ENCODE measurements at places on chromosomes 5 and 9.

- DNase-seq = no peak
These were observed 91.2 kb downstream of the RFK start for GRCh38 chr9:76302947-76303550.

GRCh38 chr5:90153031-90153430 lies 256.5 kb downstream of the CETN3 start:
- DNase-seq = no peak

- DNase-seq = no peak
These were observed 150.8 kb downstream of the SLIT3 start for GRCh38 chr5:169150108-169150507.

GRCh38 chr5:87872986-87873385 lies 395.7 kb downstream of the TMEM161B start:
- peak; percentile 43 for DNase-seq

- DNase-seq = no peak
These were observed 110.9 kb downstream of the GRIA1 start for GRCh38 chr5:153601377-153601776.

GRCh38 chr9:109098171-109098959 lies 21.4 kb downstream of the TMEM245 start:
- DNase-seq = no peak

- no peak for DNase-seq
These were observed 127.1 kb downstream of the DAB2IP start for GRCh38 chr9:121778252-121779225.

DNA sequence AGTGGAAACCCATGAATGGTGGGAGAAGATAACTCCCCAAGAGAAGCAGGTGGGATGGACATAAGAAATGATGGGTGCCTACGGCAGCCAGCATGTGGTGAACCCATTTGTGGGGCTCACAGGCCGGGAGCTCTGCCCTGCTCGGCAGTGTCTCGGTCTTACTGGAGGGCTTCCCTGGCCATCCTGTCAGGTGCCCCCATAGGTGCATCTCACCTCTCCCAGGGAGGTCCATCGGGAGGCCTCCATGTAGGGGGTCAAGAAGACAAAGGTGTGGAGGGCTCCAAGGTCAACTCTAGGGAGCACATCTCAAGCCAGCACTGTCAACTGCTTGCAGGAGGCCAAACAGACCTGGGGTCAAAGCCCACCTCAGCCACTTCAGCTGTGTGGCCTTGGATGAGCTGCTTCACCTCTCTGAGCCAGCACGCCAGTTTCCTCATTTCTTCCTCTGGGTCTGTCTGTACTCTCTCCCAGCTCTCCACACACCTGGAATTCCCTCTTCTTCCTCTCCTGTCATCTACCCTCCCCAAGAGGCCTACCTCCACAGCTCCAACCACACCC lies 10.5 kb upstream of the ADGRD2 start:
- no peak for DNase-seq

GRCh38 chr5:160507221-160507721 lies 85.6 kb downstream of the PTTG1 start:
- no peak for DNase-seq

DNA sequence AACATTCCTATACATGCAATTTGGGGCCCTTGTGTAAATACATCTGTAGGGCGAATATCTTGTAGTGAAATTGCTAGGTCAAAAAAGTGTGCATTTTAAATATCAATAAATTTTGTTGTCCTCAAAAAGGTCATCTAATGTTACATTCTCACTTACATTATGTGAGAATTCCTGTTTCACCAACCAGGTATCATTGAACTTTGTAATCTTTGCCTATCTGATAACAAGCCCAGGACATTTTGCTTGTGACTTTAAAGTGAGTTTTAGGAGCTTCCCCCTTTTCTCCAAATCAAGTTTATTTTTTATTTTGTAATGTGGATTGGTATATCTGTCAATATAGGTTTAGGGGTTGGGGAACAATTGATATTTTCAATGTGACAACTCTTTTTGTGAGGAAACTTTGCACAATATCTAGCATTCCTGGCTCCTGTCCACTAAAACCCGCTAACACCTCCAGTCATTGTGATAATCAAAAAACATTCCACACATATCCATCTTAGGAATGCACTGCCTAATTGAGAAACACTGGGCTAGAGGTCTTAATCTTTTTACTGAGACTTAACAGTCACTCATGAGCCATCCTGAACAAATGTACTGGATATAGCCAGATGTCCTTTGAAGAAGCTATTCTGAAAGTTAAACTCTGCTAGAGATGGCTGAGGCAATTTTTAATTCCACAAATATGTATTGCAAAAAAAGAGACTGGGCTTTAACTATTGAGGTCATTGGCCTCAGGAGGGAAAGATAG lies 72.5 kb upstream of the SLC1A1 start:
- no peak for DNase-seq

DNA sequence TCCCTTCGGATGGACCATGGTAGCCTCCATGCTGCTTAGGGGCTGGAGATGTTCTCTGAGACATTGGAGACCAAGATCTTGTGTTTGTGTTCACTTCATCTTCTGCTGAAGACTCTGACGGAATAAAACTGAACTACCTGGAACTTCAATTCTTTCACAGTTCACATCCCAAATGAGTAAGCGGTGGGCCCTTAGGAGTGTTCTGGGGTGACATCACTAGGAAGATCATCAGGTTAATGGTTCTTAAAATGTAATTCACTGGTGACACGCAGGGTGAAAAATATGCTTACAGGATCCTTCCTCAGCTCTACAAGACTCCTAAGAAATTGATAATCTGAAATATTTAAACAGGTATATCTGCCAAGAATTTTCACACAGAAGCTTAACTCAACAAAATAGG lies 561.5 kb downstream of the SEMA5A start:
- no peak for DNase-seq

GRCh38 chr5:124952079-124952478 lies 205.6 kb upstream of the ZNF608 start:
- no peak for DNase-seq

GRCh38 chr9:79583952-79584654 lies 12.3 kb downstream of the TLE4 start:
- DNase-seq = no peak

GRCh38 chr5:112228667-112229066 lies 190.4 kb downstream of the EPB41L4A start:
- DNase-seq = no peak

- DNase-seq = no peak
These were observed 71.8 kb upstream of the TNFAIP8 start for GRCh38 chr5:119284031-119284430.

GRCh38 chr5:34583167-34583566 lies 73.0 kb upstream of the RAI14 start:
- no peak for DNase-seq

DNA sequence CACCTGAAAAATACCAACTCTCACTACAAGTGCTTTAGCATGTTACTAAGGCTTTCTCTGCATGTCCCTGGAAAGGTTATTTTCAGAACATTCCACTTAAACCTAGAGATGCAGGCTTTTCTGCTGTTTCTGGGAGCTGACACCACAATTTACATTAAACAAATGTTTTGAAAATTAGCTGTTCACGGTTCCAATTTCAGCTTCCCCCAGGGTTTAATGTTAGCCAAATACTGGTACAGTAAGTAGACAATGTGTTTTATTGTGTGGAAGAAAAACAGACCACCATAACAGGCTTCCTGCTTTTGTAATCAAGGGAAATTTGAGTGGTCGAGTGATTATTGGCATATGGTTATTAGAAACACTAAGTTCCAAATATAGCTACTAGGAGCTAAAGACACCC lies 32.0 kb downstream of the MACROH2A1 start:
- no peak for DNase-seq

- DNase-seq = no peak
These were observed 57.4 kb downstream of the NRG2 start for GRCh38 chr5:139985733-139986132.

DNA sequence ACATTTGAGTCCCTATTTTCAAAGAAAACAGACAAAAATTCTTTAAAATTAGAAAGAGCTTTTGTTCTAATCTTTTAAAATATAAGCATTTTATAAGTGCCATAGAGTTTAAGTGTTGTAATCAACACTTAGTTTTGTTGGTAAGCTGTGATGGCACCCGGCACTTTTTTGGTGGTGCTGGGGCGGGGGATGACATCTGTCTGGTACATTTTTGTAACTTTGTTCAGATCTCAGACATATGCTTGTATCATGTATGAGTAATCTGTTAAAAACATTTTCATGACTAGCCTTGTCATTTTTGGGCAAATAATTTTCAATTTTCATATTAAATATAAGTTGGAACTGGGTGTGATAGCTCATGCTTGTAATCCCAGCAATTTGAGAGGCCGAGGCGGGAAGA lies 51.7 kb downstream of the UBAP1 start:
- no peak for DNase-seq

- DNase-seq = no peak
These were observed 1.2 kb downstream of the DAPK1 start for GRCh38 chr9:87498811-87499360.

DNA sequence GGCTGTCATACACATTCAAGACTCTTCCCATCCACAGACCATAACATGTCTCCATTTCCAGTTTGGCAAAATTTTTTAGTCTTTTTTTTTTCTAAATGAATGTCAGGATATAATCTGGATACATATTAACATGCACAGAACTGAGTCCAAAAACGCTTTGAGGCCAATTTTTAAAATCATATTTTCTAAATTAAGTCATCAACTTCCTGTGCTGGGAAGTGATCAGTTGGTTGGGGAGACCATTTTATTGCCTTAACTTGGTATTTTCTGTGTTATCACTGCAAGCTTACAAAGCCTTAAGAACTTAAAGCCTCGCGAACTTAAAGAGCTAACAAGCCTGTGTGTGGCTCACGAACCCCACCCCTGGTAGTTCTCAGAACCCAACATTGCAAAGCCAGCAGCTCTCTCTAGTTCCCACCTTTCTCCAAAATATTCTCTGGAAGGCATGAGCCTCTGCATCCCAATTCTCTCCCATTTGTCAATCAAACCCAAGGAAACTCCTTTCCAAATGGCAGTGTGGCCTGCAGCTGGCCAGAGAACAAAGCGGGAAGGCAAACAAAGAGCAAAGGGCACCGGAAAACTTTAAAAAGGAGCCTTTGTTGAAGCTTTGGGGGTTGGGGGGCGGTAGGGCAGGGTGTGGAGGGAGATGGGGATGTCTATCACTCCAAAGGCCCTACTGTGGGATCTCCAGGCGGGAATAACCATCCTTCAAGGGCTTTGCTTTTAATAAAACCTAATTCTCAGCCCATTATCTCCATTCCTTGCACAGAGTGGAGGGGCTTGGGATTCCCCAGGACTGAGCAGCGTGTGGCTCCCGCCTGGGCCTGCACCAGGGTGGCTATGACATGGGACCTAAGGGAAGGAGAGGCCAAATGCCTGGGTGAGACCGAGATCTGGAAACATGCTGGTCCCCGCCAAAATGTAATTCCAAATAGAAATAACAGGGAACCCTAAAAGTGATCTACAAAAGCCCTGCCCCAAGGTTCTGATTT lies 65.0 kb downstream of the ROR2 start:
- DNase-seq = no peak

- DNase-seq = no peak
These were observed 22.5 kb upstream of the RAD23B start for GRCh38 chr9:107260437-107261081.

- DNase-seq = no peak
These were observed 304.4 kb upstream of the KIF2A start for GRCh38 chr5:62001640-62002039.

DNA sequence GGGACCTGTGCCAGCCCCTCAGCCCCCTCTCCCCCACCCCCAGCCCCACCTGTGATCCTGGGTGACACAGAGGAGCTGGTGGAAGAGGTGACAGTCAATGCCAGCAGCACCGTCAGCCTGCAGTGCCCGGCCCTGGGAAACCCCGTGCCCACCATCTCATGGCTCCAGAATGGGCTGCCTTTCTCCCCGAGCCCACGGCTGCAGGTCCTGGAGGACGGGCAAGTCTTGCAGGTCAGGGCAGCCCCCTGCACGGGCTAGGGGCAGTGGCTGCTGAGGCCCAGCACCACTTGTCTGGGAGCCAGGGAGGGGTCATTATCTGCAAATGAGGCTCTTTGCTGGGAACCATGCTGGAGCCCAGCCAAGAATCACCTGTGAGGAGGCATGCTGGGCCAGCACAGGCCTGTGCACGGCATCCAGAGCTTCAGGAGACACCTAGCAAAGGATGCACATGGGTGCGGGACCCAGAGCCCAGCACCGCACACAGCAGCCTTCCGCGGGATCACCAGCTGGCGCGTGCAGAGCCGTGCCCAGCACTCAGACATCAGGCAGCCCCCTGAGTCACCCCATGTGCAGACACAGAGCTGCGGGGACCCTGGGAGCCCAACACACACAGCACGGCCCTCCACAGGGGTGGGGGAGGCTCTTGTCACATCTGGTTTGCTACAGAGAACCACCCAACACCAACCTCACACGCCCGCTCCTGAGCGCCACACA lies 62.0 kb upstream of the ASS1 start:
- DNase-seq = no peak

DNA sequence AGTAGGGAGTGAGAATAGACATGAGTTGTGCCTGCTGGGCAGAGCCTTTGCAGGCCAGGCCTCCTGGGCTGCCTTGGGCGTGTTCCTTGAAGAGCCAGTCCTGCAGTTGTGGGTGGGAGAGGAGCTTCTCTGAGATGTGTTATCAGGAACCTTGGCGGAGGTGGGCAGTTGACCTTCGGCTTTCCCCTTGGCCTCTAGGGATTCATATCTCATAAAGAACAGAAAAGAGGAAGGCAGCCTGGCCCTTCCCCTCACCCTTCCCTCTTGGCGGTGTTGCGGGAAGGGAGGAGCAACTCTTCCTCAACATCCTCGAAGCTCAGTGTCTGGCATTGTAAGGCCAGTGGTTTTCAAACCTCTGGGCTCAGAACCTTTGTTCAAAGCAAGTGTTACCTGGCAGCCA lies 59.2 kb downstream of the DAPK1 start:
- DNase-seq = no peak

GRCh38 chr5:121500310-121500709 lies 351.4 kb upstream of the FTMT start:
- no peak for DNase-seq

DNA sequence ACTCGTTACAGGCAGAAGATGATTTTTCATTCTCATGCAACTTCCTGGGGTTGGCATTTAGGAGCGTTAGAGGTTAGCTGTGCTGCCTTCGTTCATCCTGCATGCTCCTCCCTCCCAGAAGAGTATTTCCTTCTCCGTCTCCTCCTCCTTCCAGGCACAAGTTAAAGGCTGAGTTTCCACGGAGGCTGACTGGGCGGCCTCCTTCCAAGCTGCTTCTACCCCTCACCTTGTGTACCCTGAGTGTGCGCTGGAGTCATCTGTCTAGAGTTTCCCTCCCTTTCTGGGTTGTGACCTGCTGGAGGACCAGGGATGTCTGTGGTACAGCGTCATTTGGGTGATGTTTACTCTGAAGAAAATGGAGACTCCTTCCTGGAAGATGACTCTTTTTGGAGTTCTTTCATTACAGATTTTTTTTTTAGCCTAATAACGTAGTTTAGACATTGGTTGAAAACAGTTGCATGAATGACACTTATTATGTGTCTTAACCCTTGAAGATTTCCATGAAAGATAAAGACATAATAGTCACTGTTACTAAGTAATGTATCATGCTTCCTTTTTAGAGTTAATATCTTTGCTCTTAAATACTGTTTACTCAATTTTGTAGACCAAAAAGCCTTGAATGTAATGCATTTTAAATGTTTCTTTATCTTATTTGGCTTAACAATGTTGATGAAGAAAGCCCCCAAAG lies 146.9 kb downstream of the TENT4A start:
- no peak for DNase-seq
